ENCODE measurements at places on chromosomes 12 and 14.

GRCh38 chr14:39428118-39428517, 4.1 kb downstream of the FBXO33 start:
- no peak for DNase-seq

DNA sequence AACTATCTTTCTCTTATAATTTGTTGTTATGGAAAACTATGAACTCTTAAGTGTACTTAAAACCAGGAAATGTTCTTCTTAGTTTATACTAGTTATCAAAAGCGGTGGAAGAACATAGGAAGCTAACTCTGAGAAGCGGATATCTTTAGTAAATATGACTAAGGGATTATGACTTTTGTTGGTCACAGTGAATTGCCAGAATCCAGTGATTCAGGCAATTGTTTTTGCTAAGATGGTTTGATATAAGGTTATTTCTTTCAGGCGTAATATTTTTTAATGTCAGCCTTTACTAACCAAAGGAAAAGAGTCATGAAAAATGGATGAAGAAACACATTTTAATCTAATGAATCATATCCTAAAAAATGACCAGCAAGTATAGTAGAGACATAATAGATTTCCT, 473.5 kb downstream of the FOXG1 start:
- no peak for DNase-seq

DNA sequence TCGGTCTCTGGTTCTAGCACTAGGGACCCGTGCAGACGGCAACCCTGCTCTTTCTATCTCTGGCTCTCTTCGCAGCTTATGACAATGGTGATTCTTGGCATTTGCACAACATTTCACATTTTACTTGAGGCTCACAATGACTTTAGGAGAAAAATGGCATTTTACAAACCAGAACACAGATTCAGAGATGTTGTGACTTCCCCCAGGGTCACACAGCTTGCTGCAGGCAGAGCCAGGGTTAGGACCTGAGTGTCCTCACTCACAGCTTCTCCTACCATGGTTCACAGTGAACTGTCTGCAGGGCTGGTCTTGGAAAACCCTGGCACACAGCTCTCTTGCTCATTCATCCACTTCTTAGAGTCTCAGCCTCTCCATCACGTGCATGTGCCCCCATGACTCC, 23.7 kb downstream of the P2RX7 start:
- DNase-seq: no peak

DNA sequence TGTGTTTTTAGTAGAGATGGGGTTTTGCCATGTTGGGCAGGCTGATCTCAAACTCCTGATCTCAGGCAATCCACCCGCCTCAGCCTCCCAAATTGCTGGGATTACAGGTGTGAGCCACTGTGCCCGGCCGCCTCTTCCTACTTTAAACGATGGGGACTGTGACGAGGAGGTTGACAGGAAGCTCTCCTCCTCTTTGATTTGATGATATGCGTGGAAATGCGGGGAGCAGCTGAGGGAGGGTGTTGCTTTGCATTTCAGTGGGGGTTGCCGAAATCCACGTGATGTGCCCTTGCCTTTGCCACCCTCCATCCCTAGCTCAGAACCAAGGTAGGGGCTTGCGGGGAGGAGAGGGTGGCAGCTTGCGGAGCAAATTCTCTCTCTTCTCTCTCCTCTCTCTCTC, 189.6 kb downstream of the AACS start:
- DNase-seq: no peak

DNA sequence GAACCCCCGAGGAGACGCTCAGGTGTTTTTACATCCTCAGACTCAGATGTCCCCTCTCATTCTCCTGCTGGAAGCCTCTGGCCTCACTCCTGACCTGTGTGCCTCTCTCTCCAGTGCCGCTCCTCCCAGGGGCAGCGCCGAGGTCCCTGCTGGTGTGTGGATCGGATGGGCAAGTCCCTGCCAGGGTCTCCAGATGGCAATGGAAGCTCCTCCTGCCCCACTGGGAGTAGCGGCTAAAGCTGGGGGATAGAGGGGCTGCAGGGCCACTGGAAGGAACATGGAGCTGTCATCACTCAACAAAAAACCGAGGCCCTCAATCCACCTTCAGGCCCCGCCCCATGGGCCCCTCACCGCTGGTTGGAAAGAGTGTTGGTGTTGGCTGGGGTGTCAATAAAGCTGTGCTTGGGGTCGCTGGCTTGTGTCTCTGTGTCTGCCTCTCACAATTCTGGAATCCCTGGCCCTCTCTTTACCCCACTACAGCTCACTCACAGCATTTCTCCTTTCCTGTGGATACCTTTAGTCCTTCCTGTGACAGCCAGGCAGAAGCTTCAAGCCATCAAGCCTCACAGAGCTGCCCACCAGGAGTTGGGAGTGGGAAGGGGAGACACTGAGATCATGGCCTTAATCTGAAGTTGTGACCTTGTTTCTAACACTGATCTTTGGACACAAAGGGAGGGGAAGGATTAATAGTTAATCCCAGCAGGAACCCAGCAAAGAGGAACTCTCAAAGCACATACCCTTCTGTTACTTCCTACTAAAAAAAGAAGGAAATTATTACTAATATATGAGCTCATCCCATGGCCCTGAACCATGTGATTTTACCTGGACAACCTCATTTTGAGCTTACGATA, 1.1 kb upstream of the SOAT2 start:
- DNase-seq: no peak

Data from NCI-H526 (cell line).